Effector memory CD4-positive, alpha-beta T cell (primary cell): ENCODE measurements at places on chromosomes 2 and 18.

DNA sequence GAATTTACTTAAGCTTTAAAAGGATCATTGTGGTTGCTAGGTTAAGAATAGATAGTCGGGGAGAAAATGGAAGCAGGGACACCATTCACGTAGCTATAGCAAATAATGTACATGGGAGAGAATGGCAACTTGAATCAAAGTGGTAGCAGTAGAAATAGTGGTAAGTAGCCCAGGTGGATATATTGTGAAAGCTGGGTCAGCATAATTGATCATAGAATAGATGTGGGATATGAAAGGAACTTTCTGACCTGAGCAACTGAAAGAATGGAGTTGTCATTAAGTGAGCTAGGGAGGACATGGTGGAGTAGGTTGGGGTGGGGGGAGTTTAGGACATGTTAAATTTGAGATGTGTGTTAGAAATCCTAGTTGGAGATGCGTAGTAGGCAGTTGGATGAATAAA is 2.2 kb downstream of the SGO2 start:
- DNase-seq = no peak

GRCh38 chr2:45925026-45925425 is 273.6 kb downstream of the PRKCE start:
- no peak for DNase-seq

DNA sequence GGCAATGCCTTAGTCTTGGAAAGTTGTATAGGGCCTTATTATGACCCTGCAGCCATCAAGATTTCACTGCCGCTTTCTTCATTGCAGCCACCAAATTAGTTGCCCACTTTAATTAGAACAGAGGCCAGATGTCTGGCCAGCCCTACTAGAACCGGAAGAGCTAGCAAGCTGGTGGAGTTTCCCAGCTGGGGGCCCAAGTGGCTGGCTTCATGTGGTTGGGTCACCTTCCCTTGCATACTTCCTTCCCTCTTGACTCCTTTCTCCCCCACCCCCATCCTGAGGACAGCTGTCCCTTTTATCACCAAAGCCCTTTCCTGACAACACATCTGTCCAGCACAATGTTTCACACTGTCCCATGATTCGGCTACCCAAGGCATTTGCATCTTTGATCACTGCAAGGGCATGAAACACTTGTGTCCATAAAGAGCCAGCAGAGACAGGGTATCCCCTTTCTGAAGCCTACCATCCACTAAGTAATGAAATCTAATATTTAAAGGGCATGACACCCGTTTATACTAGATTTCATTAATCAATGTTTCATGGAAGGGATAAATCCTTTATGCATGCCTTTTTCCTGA is 187.2 kb downstream of the BCL11A start:
- no peak for DNase-seq

GRCh38 chr2:47073217-47073616 is 81.9 kb downstream of the STPG4 start:
- no peak for DNase-seq

DNA sequence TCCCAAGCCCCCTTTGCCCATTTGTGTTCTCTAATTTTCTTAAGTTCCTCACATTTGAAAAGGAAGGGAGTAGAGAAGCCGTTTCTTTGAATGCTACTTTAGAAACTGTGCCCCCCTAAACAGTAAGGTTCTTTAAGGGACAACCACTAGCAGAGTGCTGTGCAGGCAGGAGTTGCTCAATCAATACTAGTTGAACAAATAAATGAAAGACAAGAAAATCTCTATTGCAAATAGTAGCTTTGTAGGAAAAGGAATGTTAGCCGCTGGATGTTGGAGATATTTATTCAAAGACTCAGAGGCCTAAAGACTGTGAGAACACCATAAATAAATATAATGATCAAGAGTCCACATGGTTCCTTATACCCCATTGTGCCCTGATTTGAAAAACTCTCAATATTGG is 119.8 kb upstream of the SMAD7 start:
- no peak for DNase-seq
